ENCODE measurements at places on chromosomes 3 and 15.
A peak's percentile ranks its signal among the peaks of the same experiment; 100 is the strongest.

- no peak for DNase-seq
Measured at GRCh38 chr3:99938270-99938911, 120.7 kb downstream of the CMSS1 start.

DNA sequence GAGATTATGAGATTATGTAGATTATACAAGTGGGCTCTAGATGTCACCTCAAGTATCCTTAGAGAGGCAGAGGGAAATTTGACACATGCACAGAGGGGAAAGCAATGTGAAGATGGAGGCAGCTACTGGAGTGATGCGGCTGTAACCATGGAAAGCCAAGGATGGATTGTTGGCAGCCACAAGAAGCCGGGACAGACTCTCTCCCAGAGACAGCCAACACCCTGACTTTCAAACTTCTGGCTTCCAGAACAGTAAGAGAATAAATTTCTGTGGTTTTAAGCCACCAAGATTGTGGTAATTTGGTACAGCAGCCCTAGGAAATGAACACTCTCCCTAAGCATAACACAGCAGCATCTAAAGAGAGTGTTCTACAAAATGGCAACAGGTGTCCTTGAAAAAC lies 34.4 kb upstream of the PRICKLE2 start:
- no peak for DNase-seq

GRCh38 chr3:142981108-142981507 lies 17.6 kb upstream of the PAQR9 start:
- no peak for DNase-seq

GRCh38 chr15:77808581-77809177 lies 176.0 kb upstream of the LINGO1 start:
- no peak for DNase-seq

- DNase-seq = no peak
Measured at GRCh38 chr3:171230865-171231264, 204.3 kb upstream of the SLC2A2 start.

DNA sequence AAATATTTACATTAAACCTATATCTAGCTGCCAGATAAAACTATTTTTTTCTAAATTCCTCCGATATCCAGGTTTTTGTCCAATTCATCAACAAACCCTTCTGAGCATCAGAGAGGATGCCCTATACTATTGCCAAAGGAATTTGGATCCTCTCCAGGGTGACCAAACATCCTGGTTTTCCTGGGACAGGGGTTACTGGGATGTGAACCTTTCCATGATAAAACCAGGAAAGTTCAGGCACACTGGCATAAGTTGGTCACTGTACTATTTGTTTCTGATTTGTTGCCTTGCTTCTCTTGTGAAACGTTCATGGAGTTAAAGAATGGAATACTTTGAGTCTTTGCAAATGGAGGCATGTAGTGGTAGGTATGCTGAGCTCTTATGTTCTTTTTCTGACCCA lies 63.5 kb downstream of the TLNRD1 start:
- no peak for DNase-seq

DNA sequence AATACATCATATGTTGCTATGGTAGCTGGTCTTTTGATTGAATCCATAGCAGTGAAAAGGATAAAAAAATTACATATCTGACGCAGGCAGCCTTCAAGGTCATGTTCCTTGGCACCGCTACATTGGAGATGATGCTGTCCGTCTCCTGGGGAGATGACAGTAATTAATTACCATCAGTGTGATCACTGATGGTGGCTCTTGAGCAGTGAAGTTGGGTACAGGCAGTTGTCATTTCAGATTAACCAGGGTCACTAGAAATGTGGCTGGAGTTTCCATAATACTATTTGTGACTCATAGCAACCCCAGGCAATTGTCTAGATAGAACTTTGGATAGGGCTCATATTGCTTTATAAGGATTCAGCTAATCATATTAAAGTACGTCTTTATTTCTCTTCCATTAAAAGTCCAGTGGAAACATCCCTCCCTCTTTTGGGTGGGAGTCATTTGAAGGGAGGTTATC lies 136.3 kb downstream of the THSD4 start:
- no peak for DNase-seq

DNA sequence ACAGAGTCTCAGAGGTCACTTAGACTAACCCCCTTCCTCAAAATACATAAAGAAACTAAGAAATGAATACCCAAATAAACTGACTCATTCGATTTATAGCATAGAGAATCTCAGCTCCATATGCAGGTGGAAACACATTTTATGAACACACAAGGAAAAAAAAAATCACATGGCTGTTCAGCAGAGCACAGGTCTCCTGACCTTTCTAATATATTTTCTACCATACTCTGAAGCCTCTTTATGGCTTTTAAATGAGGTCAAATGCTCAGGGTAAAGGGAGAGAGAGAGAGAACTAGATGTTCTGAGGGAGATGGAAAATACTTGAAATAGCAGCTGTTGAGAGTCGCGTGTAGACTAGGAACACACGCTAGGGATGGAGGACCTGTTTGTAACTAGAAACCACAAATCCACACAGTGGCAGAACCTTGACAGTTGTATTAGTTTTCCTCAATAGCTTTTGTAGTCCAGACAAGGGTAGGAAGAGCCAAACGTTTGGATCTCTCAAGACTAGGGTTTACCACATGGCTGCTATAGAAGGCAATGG lies 165.3 kb downstream of the FMN1 start:
- no peak for DNase-seq

GRCh38 chr3:65833761-65834505 lies 204.8 kb downstream of the MAGI1 start:
- no peak for DNase-seq

DNA sequence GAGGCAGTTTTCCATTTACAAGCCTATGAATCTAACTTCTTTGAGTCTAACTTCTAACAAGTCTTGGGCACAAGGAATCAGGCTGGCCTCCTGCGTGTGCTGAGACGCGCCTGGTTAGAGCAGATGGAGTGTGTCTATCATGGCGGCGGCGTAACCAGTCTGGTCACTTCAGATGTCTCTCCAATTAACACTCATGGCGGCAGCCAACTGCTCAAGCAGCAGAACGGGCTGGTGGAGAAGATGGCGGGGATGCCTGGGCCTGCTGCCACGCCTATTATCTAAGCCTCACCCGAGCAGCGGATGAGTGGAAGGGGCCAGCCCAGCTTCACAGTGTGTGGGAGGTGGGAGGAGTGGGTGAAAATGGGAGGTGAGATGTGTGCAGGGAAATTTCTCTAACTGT lies 246.4 kb upstream of the TPRG1 start:
- no peak for DNase-seq

DNA sequence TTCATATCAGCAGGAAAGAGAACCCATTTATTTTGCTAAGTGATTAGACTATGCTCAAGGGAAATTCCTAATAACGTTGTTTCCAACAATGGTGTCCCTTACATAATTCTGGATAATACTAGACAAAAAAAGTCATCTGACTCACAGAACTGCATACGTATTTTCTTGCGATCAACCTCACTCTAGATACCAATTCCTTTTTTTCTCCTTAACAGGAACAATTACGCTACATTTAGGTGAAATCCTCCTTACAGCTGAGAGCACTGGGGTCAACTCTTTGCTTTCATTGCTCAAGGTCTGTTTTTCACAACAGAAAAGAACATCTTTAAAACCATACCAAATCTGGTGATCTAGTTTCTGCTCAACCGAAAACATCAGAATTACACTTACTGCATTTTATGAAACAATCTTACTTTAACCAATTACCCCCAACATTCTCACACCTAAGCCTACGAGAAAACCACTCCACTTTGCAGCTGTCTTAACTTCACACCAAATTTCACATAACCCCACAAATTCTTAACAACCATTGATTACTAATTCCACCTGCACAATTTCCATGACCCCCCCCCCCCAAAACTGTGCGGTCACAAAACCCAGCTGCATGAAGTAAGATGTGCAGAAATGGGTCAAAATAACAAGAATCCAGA lies 61.2 kb upstream of the ICE2 start:
- peak; percentile 29 for DNase-seq

DNA sequence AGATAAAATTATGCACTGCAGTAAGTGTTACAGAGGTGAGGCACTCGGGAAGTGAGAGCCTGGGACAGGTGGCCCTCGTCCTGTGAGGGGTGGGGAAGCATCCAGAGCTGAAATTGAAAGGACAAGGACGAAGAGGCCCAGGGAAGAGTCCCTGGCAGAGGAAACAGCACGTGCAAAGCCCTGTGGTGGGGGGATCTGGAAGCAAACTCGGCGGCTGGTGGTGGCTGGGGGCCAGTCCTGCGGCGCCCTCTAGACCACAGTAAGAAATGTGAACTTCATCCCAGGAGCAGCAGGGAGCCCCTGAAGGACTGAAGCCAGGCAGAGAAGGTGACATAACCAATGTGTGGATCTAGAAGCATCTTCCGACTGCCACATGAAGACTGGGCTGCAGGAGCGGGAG lies 42.8 kb downstream of the GRIP2 start:
- no peak for DNase-seq

DNA sequence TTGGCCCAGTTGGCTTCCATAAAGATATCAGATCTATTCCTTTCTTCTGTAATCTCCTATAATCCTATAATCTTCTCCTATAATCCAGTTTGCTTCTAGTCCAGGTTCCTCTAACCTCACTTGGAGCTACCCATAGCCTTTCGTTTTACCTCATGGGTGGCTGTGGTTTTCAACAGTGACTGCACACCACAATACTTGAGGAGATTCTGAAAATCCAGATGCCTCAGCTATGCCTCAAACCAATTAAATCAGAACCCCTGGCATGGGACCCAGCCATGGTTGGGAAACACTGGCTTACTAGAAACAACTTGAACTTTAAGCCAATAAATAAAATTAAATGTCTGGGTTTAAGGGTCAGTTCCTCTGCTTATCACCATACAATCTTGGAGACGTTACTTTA lies 86.1 kb upstream of the NTRK3 start:
- DNase-seq = no peak

- no peak for DNase-seq
Measured at GRCh38 chr15:60757831-60758570, 279.1 kb upstream of the ICE2 start.

GRCh38 chr3:134312873-134313846 lies 61.1 kb downstream of the AMOTL2 start:
- DNase-seq = no peak

GRCh38 chr3:156497326-156497725 lies 57.6 kb downstream of the SSR3 start:
- DNase-seq = no peak

- DNase-seq = no peak
Measured at GRCh38 chr15:40590667-40591050, 3.4 kb upstream of the KNL1 start.

Data from CD4-positive, alpha-beta T cell treated with Interleukin-6 for 4 hours (primary cell).